ENCODE measurements at places on chromosomes 7 and 10. TPM values are rescaled to one million over a fixed set of nuclear protein-coding genes. Genes with fewer than 3 reads are reported as not detected.

The TAS2R16 gene
- not detected for total RNA-seq

The CALN1 gene
- 0.25 TPM for total RNA-seq

The CAMK1D gene
- 6.2 TPM for total RNA-seq

The AKR1C4 gene
- not detected for total RNA-seq

The SFTPA1 gene
- not detected for total RNA-seq

The VWA2 gene
- total RNA-seq, result 14.4 TPM

The TAS2R41 gene
- total RNA-seq, result not detected

The HPSE2 gene
- 2.5 TPM for total RNA-seq

GRCh38 chr10:47008769-47009168 lies 97.5 kb downstream of the PTPN20 start:
- no peak overlapping the region for H3K4me3 ChIP-seq
- no peak for DNase-seq
- no peaks in the 10 kb centered on the region for H3K36me3 ChIP-seq
- H3K27me3 ChIP-seq, result peaks cover 38% of the 10 kb centered on the region
- H3K4me1 ChIP-seq, result no peaks in the 10 kb centered on the region

GRCh38 chr10:98312822-98313221 lies 44.8 kb upstream of the LOXL4 start:
- H3K27me3 ChIP-seq, result no peaks in the 10 kb centered on the region
- H3K4me1 ChIP-seq, result peaks cover 21% of the 10 kb centered on the region
- no peak for DNase-seq
- no peak overlapping the region for H3K27ac ChIP-seq
- H3K36me3 ChIP-seq, result no peaks in the 10 kb centered on the region

DNA sequence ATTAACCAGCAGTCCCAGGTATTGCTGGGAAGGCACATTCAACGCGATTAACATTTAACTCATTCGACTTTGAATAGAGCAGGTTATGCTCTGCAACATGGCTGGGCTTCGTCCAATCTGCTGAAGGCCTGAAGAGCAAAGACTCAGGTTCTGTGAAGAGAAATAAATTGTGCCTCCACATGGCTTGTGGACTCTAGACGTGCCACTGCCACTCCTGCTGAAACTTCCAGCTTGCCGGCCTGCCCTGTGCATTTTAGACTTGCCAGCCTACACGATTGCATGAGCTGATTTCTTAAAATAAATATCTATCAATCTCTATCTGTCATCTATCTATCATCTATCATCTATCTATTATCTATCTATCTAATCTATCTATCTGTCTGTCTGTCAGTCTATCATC lies 138.0 kb downstream of the WDR37 start:
- H3K4me1 ChIP-seq, result no peaks in the 10 kb centered on the region
- no peak for DNase-seq
- H3K36me3 ChIP-seq, result no peaks in the 10 kb centered on the region
- no peak overlapping the region for H3K27ac ChIP-seq
- no peak overlapping the region for H3K4me3 ChIP-seq
- H3K27me3 ChIP-seq, result peaks cover 62% of the 10 kb centered on the region

DNA sequence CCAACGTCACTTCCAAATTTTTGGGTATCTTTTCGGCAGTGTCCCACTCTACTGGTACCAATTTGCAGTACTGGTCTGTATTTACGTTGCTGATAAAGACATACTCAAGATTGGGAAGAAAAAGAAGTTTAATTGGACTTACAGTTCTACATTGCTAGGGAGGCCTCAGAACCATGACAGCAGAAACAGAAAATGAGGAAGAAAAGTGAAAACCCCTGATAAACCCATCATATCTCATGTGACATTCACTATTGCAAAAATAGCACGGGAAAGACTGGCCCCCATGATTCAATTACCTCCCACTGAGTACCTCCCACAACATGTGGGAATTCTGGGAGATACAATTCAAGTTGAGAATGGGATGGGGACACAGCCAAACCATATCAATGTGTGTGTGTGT lies 364.0 kb upstream of the KCND2 start:
- H3K36me3 ChIP-seq, result no peaks in the 10 kb centered on the region
- H3K4me1 ChIP-seq, result peaks cover 2% of the 10 kb centered on the region
- no peaks in the 10 kb centered on the region for H3K27me3 ChIP-seq
- no peak for DNase-seq
- no peak overlapping the region for H3K27ac ChIP-seq
- H3K4me3 ChIP-seq, result no peak overlapping the region

DNA sequence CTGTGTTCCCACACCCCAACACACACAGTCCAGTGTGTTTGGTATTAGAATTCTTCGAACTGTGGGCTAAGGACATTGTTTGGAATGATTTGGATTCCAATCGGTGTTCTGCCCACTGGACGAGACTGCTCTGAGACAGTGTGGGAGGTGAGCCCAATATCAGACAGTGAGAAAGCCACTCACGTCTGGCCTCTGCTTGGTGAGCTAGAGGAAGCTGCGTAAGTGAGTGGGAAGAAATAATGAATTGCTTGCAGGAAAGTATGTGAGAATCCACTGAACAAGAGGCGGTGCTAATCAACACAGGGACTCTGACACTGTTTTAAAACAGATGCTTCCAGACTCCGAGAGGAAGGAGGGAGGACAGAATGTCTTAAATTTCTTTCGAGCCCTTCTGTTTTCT lies 675.0 kb upstream of the ANKRD30A start:
- H3K4me1 ChIP-seq, result peaks cover 37% of the 10 kb centered on the region
- no peak for DNase-seq

- no peak for DNase-seq
- H3K27ac ChIP-seq, result no peak overlapping the region
- peaks cover 25% of the 10 kb centered on the region for H3K4me1 ChIP-seq
- peaks cover 3% of the 10 kb centered on the region for H3K36me3 ChIP-seq
- H3K4me3 ChIP-seq, result no peak overlapping the region
Measured at GRCh38 chr7:151506901-151507382, 12.8 kb downstream of the RHEB start.

GRCh38 chr10:19719284-19719683 lies 96.9 kb upstream of the PLXDC2 start:
- H3K27ac ChIP-seq, result no peak overlapping the region
- H3K4me3 ChIP-seq, result no peak overlapping the region
- no peak for DNase-seq

DNA sequence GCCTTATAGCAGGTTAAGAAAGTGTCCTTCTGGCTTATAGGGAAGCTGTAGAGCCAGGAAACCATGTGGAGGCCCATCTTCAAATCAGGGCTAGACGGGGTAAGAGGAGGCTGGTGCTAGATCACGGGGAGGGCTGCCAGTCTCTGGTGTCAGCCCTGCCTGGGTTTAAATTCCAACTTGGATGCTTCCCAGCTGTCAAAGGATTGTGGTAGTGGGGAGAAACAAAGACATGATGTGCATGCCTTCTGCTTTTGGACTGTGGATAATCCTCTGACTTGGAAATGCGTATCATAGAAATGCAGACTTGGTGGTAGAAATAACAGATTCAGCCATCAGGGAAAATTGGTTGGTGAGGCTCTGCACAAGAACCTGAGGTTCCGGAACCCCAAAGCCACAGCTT lies 325.6 kb downstream of the PHTF2 start:
- H3K4me1 ChIP-seq, result no peaks in the 10 kb centered on the region
- H3K36me3 ChIP-seq, result no peaks in the 10 kb centered on the region
- no peak overlapping the region for H3K27ac ChIP-seq
- H3K27me3 ChIP-seq, result peaks cover 8% of the 10 kb centered on the region
- DNase-seq, result no peak

- no peak for DNase-seq
- H3K27me3 ChIP-seq, result no peaks in the 10 kb centered on the region
- peak overlapping the region; percentile 71 for H3K27ac ChIP-seq
- H3K4me1 ChIP-seq, result peaks cover 19% of the 10 kb centered on the region
Measured at GRCh38 chr10:63699785-63700613, 178.8 kb downstream of the REEP3 start.

GRCh38 chr7:74429153-74429747 lies 24.5 kb upstream of the GTF2IRD1 start:
- H3K27me3 ChIP-seq, result no peaks in the 10 kb centered on the region
- H3K27ac ChIP-seq, result no peak overlapping the region
- no peaks in the 10 kb centered on the region for H3K36me3 ChIP-seq
- no peak for DNase-seq

GRCh38 chr10:112756235-112756527 lies 193.9 kb upstream of the TCF7L2 start:
- DNase-seq, result no peak
- H3K27me3 ChIP-seq, result no peaks in the 10 kb centered on the region
- peak overlapping the region; percentile 96 for H3K27ac ChIP-seq
- H3K4me3 ChIP-seq, result peak overlapping the region; percentile 53
- H3K4me1 ChIP-seq, result peaks cover 85% of the 10 kb centered on the region

DNA sequence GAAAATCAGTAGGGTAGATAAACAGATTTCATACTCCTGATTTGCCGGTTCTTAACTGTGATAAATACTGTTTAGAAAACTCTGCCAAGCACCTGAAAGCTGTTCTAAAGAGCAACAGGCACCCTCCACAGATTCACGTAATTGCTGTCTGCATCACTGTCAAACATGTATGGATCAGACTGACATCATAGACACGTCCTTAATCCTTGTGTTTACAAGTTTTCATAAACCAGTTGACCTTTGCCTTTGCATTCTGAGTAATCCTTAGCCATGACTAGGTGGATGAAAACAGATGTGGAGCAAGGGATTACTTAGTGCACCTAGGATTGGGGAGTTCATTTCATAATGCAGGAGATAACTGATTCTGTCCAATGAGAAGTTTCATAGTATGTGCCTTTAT lies 41.6 kb downstream of the SLC39A12 start:
- no peaks in the 10 kb centered on the region for H3K36me3 ChIP-seq
- no peaks in the 10 kb centered on the region for H3K27me3 ChIP-seq

- peaks cover 43% of the 10 kb centered on the region for H3K4me1 ChIP-seq
- no peaks in the 10 kb centered on the region for H3K36me3 ChIP-seq
- DNase-seq, result no peak
- H3K27ac ChIP-seq, result peak overlapping the region; percentile 74
Measured at GRCh38 chr10:121668314-121669027, 70.2 kb upstream of the FGFR2 start.

DNA sequence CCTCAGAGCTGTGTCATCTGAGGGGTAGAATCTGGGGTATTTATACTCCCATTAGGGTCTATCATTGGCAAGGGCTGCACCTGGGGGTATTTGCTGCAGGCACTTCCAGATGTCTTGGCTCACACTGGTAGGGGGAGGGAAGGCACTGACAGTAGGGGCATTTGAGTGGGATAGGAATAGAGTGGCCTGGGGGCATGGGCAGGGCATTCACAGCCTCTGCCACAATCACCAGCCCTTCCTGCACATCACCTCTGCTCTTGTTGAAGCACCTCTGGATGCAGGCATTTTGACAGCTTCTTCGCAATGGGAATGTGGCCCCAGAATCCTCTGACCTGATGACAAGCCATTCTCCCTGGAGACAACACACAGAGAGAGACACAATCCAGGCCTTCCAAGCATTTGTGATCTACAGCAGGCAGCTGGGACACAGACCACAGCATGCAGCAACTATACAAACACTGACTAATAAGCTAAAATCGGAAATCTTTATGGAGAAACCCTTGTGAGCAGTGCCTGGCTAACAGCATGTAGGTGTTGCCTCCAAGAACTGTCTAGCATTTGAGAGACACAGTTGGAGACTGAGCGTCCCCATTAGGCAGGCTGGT lies 178.5 kb downstream of the KCNMA1 start:
- no peaks in the 10 kb centered on the region for H3K36me3 ChIP-seq
- no peaks in the 10 kb centered on the region for H3K27me3 ChIP-seq

DNA sequence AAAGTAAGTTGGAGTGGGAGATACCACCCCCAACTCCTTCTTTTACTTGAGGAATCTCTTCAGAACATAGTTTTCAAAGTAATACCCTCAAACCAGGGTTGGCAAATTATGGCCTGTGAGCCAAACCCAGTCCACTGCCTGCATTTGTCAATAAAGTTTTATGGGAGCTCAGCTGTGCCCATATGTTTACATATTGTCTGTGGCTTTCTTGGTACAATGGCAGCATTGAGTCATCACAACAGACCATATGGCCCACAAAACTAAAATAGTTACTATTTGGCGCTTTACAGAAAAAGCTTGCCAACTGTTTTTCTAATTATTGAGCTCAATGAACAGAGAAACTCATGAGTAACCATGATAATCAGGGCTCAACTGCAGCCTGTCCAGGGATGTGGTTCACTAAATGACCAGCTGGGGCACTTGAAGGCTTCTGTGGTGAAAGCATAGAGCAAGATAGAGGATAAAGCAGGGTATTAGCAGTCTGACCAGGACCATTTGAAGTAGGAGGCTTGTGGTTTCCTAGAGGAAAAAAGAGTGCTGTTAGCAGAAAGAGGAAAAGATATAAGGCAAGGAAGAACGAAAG lies 196.0 kb upstream of the GRB10 start:
- H3K36me3 ChIP-seq, result no peaks in the 10 kb centered on the region
- H3K27ac ChIP-seq, result no peak overlapping the region
- H3K4me3 ChIP-seq, result no peak overlapping the region
- no peak for DNase-seq
- H3K27me3 ChIP-seq, result peaks cover 8% of the 10 kb centered on the region

- peaks cover 7% of the 10 kb centered on the region for H3K27me3 ChIP-seq
- no peak for DNase-seq
- H3K36me3 ChIP-seq, result no peaks in the 10 kb centered on the region
- peaks cover 14% of the 10 kb centered on the region for H3K4me1 ChIP-seq
Measured at GRCh38 chr7:22700559-22701002, 26.4 kb upstream of the IL6 start.

- DNase-seq, result no peak
- no peaks in the 10 kb centered on the region for H3K27me3 ChIP-seq
- H3K27ac ChIP-seq, result no peak overlapping the region
- peaks cover 11% of the 10 kb centered on the region for H3K4me1 ChIP-seq
- H3K4me3 ChIP-seq, result no peak overlapping the region
Measured at GRCh38 chr10:24501056-24501711, 222.5 kb downstream of the ARHGAP21 start.

DNA sequence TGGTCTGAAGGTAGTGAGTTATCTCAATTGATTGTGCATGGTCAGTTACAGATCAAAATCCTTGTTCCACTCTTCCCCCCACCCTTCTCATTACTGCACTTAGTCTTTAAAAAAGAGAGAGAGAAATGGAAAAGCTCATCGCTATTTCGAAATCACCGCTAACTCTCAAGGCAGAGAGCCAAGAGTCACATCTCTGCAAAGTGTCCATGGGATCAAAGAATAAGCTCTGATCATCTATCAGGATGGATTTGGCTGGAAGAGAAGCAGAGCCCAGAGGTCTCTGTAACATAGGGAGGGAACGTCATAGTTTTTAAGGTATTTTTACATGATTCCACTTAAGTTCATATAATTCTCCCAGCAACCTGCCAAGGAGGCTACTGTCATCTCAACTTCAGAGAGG lies 30.0 kb upstream of the MYH16 start:
- H3K4me3 ChIP-seq, result no peak overlapping the region
- peaks cover 24% of the 10 kb centered on the region for H3K27me3 ChIP-seq
- no peaks in the 10 kb centered on the region for H3K36me3 ChIP-seq
- H3K27ac ChIP-seq, result no peak overlapping the region
- no peak for DNase-seq

GRCh38 chr7:35624299-35625186 lies 70.4 kb downstream of the HERPUD2 start:
- H3K4me1 ChIP-seq, result no peaks in the 10 kb centered on the region
- peaks cover 4% of the 10 kb centered on the region for H3K36me3 ChIP-seq
- no peak overlapping the region for H3K4me3 ChIP-seq
- no peak overlapping the region for H3K27ac ChIP-seq

- no peak overlapping the region for H3K27ac ChIP-seq
- no peaks in the 10 kb centered on the region for H3K36me3 ChIP-seq
- DNase-seq, result no peak
- H3K4me1 ChIP-seq, result peaks cover 13% of the 10 kb centered on the region
- H3K27me3 ChIP-seq, result peaks cover 6% of the 10 kb centered on the region
- no peak overlapping the region for H3K4me3 ChIP-seq
Measured at GRCh38 chr10:71542478-71542877, 145.8 kb downstream of the CDH23 start.

GRCh38 chr10:5073659-5074058 lies 20.6 kb upstream of the AKR1C3 start:
- H3K27me3 ChIP-seq, result no peaks in the 10 kb centered on the region
- peaks cover 4% of the 10 kb centered on the region for H3K36me3 ChIP-seq
- no peak for DNase-seq
- H3K4me3 ChIP-seq, result no peak overlapping the region
- H3K4me1 ChIP-seq, result peaks cover 16% of the 10 kb centered on the region

Data from mesothelial cell of epicardium (in vitro differentiated cells).